NCI-H1417 treated with DMSO at 0.1 percent for 48 hours (cell line): ENCODE measurements at places on chromosomes 2 and 18.

GRCh38 chr18:6054256-6054842 lies 159.0 kb upstream of the TMEM200C start:
- no peak for DNase-seq

GRCh38 chr2:31337197-31337596 lies 77.3 kb downstream of the XDH start:
- DNase-seq: no peak

DNA sequence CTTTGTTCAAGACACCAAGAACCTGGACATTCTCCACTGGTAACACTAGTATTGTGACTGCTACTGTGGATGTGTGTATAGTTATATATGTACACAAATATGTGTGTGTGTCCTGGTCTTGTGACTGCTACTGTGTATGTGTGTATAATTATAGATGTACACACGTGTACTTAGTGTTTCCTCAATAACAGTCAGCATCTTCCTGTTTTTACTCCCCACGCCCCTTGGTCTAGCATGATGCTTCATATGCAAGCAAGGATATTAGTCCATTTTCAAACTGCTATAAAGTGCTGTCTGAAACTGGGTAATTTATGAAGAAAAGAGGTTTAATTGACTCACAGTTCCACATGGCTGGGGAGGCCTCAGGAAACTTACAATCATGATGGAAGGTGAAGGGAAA lies 802.7 kb downstream of the RNF144A start:
- DNase-seq: no peak

GRCh38 chr2:44184106-44184505 lies 15.4 kb downstream of the PPM1B start:
- DNase-seq: no peak

DNA sequence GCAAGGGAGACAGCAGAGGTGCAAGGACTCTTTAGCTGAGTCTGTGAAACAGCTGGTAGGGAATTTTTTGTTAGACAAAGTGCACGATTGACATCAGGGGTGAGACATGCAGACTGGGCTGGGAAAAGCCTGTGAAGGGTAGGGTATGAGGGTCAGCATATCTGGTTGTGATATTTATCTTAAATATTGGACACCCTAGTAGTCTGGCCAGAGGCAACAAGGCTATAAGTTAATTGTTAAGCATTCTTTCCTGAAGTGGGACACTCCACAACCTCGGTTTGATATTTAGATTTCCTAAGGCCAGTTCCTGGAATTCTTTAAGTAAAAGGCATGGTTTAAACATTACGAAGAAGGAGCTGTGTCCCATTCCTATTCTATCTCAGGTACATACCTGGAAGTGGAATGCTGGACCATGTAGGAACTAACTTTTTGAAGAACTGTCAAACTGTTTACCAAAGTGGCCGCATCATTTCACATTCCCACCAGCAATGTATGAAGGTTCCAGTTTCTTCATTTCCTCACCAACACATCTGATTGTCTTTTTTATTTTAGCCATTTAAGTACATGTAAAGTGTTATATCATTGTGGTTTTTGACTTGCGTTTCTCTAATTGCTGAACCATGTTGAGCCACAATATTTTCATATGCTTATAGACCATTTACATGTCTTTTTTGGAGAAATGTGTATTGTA lies 22.5 kb downstream of the EHBP1 start:
- DNase-seq: no peak

- DNase-seq: no peak
Observed at GRCh38 chr2:30273574-30273929, 42.2 kb downstream of the LBH start.

DNA sequence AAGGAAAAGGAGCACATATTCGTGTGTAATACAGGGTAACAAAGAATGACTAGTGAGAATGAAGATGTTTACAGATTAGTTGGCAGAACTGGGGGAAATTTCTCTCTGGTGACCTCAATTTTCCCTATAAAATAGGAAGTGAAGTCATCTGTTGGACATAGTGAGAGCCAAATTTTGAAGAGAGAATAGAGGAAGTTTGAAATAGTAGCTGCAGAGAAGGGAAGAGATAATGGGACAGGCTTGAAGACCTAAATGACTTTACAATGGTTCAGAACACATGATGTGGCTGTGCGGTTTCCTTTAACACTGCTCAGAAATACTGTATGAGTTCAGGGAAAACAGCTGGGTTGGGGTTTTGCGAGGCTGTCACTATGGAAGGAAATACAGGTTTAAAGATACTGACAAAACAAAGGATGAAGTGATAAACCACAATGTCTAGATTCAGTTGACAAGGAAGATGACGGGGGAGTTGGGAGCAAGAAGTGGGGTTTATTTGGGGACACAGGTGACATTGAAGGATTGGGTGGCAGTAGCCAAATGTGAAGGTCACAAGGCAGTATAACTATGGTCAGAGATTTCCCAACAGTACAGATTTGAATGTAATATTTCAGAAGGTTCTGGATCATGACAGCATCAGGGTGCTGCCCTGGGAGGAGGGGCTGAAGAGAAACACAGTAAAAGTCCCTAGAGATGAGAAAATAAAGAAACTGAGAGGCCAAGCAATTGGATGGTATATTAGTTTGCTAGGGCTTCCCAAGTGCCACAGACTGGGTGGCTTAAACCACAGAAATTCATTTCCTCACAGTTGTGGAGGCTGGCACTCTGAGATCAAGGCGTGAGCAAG lies 82.6 kb upstream of the TANK start:
- no peak for DNase-seq

GRCh38 chr18:43129946-43130524 lies 14.6 kb upstream of the RIT2 start:
- DNase-seq: no peak

GRCh38 chr2:149040451-149040850 lies 2.0 kb downstream of the LYPD6B start:
- DNase-seq: no peak

DNA sequence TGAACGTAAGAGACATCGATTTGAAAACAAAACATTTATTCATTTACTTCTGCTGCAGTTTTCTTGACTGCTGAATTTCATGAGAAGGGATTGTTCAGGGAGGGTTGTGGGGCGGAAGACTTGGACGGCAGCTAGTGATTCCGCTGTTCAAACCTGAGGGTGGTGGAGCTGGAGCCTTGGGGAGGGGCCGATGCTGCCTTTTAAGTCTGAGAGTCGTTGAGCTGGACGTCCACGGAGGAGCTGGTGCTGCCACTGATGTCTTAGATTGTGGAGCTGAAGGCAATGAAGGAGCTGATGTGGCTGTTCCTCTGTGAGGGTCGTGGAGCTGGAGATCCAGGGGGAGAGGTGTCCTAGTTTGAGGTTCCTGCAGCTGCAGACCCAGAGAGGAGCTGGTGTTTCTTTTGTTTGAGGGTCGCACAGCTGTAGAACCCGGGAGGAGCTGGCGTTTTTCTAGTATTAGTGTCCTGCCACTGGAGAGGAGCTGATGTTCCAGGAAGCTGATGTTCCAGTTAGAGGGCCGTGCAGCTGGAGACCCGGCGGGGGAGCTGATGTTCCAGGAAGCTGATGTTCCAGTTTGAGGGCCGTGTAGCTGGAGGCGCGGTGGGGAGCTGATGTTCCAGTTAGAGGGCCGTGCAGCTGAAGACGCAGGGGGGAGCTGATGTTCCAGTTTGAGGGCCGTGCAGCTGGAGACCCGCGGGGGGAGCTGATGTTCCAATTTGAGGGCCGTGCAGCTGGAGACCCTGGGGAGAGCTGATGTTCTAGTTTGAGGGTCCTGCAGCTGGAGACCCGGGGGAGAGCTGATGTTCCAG lies 150.9 kb downstream of the RTP5 start:
- no peak for DNase-seq
